ENCODE measurements at places on chromosomes 5 and 9.

- no peak for DNase-seq
Measured at GRCh38 chr9:125190361-125190801, 778 bp upstream of the PPP6C start.

GRCh38 chr5:164650427-164650826 is 1145.0 kb downstream of the MAT2B start:
- no peak for DNase-seq

DNA sequence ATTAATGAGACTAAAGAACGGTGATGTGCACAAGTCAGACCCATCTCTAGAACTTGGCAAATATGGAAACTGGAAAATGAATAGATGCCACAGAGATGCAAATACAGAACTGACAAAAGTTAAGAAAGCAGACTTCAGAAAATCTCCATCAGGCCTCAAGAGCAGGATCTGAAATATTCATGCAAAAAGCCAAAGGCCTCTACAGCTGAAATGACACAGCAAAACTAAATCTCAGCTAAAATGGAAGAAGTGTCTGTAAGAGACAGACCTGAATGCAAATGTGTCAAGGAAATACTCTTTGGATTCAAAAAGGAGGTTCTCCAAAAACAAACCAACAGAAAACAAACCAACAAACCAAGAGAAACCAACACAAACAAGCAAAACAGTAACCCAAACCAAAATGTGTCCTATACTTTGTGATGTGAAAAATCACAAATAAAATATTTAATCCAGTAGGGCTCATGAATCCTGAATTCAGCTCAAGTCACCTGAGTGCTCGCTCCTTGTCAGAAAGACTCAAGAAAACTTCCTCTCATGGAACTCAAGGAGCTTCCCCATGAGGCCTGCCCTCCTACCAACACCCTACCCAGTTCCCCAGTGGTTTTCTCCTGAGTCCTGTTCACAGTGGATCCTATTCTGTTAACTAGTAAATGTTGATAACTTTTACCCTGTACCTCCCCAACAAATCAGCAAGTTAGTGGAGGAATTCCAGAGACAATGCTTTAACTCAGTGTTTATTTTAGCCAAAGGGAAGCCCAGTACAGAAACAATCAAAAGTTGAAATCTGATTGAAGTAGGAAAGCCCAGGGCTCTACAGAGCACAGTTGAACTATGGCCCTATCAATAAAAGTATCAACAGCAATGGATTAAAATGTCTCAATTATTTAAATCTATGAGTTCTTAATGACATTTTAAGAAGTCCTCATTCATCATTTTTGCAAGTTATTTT is 14.6 kb downstream of the MRPS27 start:
- no peak for DNase-seq

DNA sequence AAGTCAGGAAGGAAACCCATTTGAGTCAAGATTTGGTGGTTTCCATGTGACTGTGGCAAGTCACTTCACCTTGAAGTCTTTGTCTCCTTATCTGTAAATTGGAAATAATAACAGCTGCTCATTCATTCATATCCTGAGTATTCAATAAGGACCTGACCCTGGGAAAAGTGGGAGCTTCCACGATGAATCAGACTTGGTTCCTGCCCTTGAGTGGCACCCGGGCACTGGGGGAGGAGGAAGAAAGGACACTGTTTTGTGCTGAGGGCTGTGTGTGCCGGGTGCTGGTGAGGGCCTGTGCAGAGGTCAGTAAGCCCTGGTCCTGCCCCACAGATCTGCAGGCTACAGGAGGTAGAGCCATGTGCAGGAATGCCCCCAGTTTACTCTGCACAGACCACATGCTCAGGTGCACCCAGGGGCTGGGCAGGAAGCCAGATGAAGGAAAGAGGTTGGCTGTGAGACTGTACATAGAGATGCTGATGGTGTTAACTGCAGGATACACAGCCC is 6.8 kb downstream of the NDST1 start:
- no peak for DNase-seq

- DNase-seq = no peak
Measured at GRCh38 chr9:4503103-4503502, 12.8 kb downstream of the SLC1A1 start.

DNA sequence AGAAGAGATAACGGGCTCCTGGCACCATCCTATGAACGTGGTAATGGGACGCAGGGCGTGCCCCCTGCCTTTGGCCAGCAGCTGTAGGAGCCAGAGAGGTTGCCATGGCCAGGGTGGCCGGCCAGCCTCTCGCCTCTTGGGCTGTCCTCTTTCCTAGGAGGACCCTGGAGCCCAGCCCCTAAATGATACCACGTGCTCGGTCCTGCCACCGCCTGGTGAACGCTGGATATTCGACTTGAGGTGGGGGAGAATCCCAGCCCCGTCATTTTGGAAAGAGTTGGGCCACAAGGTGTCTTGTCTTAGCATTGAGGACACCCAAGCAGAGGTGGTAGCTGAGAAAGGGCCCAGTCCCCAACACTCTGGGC is 391 bp upstream of the NRG2 start:
- no peak for DNase-seq

GRCh38 chr9:130765137-130766020 is 69.7 kb upstream of the ABL1 start:
- no peak for DNase-seq

DNA sequence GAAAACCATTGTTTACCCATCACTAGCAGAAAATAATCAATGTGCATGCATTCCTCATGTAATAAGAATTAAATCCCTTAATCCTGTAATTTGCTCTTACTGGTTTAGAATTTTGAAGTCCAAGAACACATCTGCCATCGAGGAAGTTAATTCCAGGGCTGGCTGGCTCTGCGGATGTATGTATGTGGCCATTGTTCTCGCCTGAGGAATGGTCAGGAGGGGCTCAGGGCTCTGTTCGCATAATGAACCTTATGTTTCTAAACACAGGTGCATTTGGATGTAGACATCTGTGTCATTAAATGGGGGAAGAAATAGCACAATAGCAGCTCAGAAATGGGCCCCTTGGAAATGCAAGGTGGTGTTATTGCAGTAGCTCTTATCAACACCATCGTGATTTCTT is 148.6 kb upstream of the GAS1 start:
- DNase-seq = no peak

DNA sequence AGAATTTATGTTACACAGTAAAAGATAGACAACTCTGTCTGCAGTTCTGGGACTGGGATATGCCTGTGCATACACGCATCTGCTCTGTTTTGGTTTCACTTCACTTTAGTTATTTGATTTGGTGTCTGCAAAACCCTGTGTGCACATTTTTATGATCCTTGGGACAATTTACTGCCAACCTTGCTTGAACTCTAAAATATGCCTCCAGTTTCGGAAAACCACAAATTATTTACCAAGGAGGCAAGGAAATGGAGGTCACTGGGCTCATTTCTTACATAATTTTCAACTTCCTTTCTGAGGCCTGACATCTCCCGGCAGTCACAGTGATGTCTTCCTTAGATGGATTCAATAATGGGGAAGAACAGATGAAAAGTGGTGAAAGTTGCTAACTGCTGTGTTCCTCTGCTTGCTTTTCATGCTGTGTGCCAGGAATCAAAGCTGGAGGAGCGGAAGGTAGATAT is 61.2 kb upstream of the TAF11L2 start:
- DNase-seq = no peak

- no peak for DNase-seq
Measured at GRCh38 chr5:10827571-10827970, 66.5 kb upstream of the DAP start.

DNA sequence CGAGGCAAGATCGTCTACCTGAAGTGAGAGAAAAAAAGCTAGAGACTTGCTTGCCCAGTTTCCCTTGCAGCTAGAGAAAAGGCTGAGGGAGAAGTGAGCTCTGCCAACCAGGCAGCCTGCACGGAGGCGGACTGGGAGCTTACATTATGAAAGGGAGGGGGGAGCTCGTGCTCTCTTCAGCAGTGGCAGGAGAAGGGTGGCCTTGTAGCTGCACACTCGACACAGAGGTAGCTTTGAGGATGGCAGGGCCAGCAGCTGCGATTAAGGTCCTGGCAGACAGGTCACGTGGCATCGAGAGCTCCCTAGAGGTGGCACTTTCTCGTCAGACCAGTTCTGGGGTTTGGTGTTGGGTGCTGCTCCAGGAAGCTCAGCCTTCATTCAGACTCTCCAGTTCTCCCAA is 26.7 kb downstream of the APBA1 start:
- no peak for DNase-seq

DNA sequence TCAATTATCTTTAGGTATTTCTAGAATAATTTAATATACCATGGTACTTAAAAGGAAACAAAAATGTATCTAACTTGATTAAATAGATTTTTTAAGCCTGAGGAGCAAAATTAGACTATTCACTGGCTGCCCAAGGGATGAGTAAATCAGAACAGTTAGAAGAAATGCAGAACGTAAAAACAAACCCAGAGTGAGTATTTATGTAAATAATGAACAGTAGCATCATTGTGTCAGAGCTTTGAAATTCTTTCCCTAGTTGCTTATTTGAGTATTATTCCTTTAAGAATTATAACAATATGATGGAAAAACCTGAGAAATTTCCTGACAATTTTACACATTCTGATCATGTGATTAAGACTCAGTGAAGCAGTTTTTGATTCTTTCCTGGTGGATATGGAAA is 200.9 kb downstream of the GDNF start:
- DNase-seq = no peak

DNA sequence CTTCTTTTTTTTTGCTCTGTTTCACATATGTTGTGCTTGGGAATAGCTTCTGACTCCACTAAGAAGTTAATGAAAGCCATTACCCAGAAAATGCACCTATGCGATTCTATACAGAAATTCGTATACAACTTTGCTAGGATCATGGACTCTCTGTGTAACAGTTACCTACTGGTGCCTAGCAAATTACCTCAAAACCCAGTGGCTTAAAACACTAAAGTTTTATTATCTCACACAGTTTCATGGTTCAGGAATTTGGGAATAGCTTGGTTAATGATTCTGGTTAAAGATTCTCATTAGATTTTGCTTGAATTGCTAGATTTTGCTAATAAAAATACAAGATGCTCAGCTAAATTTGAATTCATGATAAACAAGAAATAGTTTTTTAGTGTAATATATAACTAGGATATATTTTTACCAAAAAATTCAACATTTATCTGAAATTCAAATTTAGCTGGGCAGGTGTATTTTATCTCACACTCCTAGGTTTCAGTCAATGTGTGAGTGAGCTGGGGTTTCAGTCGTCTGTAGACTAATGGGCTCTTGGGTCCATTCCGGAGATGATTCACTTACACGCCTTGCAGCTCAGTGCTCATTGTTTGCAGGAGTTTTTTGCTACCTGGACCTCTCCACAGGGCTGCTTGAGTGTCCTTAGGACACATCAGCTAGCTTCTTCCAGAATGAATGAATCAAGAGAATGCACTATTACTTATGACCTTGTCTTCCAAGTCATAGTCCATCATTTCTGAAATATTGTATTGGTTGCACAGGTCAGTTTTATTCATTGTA is 75.1 kb downstream of the MROH2B start:
- DNase-seq = no peak

GRCh38 chr5:124634741-124635323 is 111.6 kb downstream of the ZNF608 start:
- no peak for DNase-seq

GRCh38 chr9:91246846-91247245 is 114.9 kb downstream of the AUH start:
- no peak for DNase-seq

DNA sequence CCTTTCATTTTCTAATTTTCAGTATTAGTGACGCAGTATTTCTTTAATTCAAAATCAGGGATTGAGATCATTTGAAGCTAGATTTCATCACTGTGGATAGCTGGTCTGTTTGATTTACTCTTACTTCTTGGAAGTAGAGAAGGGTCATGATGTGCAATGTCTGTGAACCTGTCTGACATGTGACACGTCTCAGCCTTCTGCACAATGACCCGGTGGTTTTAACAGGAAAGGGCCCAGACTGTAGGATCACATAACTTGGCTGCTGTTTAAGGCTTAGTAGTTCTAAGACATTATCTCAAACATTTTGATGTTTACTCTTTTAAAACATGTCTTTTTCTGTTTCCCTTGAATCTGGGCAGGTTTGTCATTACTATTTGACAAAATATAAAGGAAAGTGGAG is 823.3 kb upstream of the NUDT12 start:
- DNase-seq = no peak

DNA sequence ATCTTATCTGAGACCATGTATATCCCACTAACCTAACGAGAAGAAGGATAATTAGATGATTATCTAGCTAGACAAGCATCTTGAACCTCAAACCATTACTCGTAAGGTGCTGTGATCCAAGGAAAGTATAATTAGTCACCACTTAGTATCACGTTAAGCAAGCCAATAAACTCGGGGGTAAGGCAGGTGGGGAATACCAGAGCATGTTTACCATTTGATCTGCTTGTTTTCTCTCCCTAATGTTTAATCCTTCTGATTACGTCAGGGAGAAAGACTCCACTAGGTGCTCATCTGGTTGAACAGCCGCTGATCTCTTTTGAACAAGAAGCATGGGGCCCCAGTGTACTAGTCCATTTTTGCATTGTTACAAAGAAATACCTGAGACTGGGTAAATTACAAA is 69.9 kb upstream of the SLC1A1 start:
- DNase-seq = no peak

DNA sequence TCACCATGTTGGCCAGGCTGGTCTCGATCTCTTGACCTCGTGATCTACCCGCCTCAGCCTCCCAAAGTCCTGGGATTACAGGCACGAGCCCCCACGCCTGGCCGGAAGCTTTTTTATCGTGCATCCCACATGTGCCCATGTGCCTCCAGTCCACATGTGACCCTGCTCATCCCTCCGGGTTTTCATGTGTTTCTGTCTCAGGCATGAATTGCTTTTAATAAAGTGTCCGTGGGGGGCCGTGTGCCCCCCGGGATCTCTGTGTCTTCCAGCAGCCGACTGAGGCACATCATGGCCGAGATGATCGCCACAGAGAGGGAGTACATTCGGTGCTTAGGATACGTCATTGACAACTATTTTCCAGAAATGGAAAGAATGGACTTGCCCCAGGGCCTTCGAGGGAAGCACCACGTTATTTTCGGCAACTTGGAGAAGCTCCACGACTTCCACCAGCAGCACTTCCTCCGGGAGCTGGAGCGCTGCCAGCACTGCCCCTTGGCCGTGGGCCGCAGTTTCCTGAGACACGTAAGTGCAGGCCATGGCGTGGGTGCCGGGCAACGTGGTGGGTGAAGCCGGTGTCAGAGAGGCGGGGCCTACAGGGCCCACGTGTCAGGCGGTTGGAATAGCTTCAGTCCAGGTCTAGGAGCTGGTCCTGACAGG is 22.1 kb upstream of the LRRC14B start:
- DNase-seq = no peak

All from AG04449 (cell line).